Kidney (tissue), 22 donors: ENCODE measurements at places on chromosomes 11 and 22. TPM values are rescaled to one million over a fixed set of nuclear protein-coding genes. Genes with fewer than 3 reads are reported as not detected.

DNA sequence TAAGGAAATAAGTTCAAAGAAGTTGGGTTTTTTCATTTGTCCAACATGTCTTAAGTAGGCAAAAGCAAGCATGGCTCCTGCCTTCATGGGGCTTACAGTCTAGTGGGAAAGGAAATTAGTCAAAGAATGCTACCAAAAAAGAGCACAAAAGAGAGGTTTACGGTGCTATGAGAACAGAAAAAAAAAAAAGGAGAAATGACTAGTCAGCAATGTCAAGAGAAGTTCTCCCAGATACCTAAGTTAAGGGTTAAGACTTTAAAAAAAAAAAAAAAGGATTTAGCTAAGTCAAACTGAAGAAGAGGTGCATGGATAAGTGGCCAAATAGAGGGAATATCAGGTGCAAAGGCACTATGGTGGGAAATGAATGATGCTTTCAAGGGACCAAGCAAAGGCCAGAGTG lies 29.3 kb downstream of the SERGEF start:
- DNase-seq: no peak

DNA sequence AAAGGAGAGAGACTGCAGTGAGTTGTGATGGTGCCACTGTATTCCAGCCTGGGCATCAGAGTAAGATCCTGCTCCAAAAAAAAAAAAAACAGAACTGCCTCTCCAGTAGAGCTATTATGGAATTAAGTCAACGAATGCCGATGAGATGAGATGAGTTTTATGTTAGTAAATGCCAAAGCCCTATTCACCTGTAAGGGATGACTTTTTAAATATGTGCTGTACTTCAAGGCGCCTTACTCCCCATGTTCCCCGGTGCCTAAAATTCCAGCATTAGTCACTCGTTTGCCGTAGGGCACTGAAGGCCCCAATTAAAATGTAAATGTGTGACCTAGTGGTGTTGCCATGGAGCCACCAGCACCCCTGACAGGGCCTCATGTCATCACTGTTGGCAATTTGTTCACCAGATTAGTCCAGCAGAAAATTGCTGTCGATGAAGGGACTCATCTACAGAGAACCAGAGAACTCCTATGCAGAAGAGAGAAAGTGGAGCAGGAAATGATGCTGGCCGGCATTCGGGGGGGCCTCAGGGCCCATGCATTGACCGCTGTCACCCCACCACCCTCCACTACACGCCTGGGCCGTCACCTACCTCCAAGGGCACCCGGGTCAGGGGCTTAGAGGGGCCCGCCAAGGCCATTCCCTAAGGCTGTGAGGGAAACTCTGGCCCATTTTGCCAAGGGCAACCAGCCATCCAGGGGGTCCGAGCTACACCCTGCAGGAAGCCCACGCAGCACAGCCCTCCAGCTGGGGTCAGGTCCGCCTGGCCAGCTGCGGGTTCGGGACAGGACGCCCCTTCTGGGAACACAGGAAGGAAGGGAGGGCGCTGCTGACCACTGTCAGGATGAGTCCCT lies 17.8 kb downstream of the LIF start:
- DNase-seq: peak; percentile 59

DNA sequence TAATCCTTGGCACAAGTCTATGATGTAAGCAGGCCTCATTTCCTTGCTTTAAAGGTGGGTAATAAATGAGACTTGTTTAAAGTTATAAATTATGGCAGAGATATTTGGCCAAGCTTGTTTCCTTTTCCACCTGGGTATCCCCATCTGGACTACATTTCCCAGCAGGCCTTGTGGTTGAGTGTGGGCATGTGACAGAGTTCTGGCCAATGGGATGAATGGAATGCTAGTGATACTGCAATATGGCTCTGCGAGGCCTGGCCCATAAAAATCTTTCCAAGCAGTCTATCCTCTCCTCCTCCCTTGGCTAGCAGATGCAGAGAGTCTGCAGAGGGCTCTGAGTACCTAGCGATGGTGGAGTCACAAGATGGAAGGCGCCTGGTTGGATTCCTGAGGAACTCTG lies 102.5 kb downstream of the TIMP3 start:
- peak; percentile 58 for DNase-seq

DNA sequence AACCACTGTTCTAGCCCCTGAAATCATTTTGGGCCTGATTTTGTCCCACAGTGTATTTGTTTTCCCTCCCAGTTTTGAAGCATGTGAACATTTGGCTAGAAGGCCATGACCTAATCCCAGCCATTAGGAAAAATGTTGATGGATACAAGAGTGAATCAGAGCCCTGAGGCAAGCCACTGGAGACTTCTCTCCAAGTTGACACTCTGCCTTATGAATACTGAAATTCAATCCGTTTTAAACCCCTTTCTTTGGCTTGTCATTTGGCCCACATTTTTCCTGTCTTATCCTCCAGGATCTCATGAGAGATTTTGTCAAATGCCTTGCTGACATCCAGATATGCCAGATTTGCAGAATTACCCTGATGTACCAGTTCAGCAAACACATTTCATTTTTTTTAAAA lies 158.8 kb downstream of the FAT3 start:
- DNase-seq: no peak

SLC22A8 gene
- total RNA-seq: 0.41 TPM

GRCh38 chr11:68594123-68594522 lies 90.2 kb upstream of the GAL start:
- DNase-seq: no peak

- DNase-seq: no peak
These were observed 6.4 kb upstream of the DPP3 start for GRCh38 chr11:66473608-66474515.

DNA sequence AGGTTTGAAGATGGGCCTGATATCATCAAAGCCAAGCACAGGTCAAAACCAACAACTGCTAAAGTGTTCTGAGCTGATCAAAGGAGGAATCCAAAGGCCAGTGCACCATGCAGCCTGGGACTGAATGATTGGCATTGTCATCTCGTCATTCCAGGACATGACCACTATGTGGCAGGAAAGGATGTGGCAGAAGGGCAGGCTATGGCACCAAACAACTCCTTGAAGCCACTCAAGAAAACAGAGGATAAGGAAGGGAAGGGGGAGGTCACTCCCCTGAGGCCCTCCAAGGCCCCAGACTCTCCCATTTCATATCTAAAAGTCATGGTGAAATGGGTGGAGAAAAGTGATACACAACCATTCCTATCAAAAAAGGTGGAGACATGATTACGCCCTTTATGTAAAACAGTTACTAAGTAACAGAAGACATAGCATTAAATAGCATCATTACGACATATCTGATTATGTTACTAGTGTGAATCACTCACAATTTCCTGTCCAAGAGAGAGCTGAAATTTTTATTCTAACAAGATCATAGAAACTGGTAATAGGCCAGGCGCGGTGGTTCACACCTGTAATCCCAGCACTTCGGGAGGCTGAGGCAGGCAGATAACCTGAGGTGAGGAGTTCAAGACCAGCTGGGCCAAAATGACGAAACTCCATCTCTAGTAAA lies 49.3 kb downstream of the AHNAK start:
- peak; percentile 60 for DNase-seq

TSPAN18 gene
- 38.1 TPM for total RNA-seq

APOL6 gene
- total RNA-seq: 30.2 TPM
